B cell (primary cell): ENCODE measurements at places on chromosomes 2 and 18. TPM values are rescaled to one million over a fixed set of nuclear protein-coding genes. Genes with fewer than 3 reads are reported as not detected.

Gene CPLX4
- total RNA-seq: not detected in 2 replicates

GRCh38 chr2:241689306-241689705, 2.7 kb upstream of the DTYMK start:
- H3K27me3 ChIP-seq: no peaks in the 10 kb centered on the region
- DNase-seq: no peak
- H3K4me3 ChIP-seq: no peak overlapping the region
- H3K36me3 ChIP-seq: peaks cover 7% of the 10 kb centered on the region
- H3K27ac ChIP-seq: no peak overlapping the region
- peaks cover 8% of the 10 kb centered on the region for H3K4me1 ChIP-seq

GRCh38 chr18:4839639-4840038, 357.4 kb downstream of the AKAIN1 start:
- no peak overlapping the region for H3K27ac ChIP-seq
- H3K4me3 ChIP-seq: no peak overlapping the region
- no peaks in the 10 kb centered on the region for H3K27me3 ChIP-seq
- H3K36me3 ChIP-seq: no peaks in the 10 kb centered on the region
- no peaks in the 10 kb centered on the region for H3K4me1 ChIP-seq
- DNase-seq: no peak

DNA sequence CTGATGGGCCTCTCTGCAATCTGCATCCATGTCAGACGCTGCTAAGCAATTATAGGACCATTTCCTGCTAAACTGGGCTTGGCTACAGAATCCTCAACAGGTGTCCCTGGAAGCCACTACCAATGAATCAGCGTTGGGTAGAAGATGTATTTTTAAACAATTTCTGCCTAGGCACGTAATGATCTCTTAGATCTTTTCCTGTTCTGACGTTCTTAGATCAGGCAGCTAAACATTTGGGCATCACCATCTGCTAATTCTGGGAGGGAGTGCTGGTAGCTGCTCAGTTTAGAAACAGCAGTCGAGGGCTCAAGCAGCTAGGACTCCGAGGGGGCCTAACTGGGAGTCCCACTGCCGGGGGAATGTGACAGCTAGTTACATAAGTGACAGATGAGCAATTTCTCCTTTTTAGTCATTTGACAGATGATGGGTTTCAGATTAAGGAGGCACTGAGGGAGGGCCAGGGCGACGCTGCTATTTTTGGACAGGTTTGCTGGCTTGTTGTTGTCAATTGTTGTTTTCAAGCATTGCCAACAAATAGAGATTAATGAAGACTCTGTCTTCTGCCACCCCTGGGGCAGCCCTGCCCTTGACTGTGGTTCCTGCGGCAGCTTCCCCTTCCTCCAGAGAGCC, 92.7 kb downstream of the MRO start:
- H3K4me3 ChIP-seq: no peak overlapping the region
- H3K36me3 ChIP-seq: no peaks in the 10 kb centered on the region
- DNase-seq: no peak
- H3K27ac ChIP-seq: no peak overlapping the region
- H3K27me3 ChIP-seq: peaks cover 5% of the 10 kb centered on the region

DNA sequence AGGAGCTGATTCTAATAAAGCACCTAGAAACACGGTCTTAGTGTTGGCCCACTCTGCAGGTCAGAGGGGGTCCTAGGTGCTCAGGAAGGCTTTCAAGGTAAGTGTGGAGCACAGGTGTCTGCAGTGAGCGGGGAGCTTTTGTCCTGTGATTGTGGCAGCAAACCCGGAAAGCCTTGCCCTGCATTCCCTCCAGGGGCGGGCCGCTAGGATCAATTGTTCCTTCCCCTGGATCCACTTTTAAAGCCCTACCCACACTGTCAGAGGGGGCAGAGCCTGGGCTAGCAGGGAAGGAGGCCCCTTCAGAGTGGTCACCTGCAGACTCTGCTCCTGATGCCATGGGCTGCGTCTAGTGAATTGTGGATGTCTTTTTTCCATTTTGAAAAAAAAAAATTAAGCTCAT, 176.0 kb downstream of the CTIF start:
- DNase-seq: no peak
- H3K36me3 ChIP-seq: no peaks in the 10 kb centered on the region
- H3K4me3 ChIP-seq: no peak overlapping the region
- H3K27me3 ChIP-seq: no peaks in the 10 kb centered on the region
- peaks cover 10% of the 10 kb centered on the region for H3K4me1 ChIP-seq

Gene CFAP53
- total RNA-seq: 0.75 and 0.79 TPM in 2 replicates

Gene SLC19A3
- total RNA-seq: not detected in 2 replicates

DNA sequence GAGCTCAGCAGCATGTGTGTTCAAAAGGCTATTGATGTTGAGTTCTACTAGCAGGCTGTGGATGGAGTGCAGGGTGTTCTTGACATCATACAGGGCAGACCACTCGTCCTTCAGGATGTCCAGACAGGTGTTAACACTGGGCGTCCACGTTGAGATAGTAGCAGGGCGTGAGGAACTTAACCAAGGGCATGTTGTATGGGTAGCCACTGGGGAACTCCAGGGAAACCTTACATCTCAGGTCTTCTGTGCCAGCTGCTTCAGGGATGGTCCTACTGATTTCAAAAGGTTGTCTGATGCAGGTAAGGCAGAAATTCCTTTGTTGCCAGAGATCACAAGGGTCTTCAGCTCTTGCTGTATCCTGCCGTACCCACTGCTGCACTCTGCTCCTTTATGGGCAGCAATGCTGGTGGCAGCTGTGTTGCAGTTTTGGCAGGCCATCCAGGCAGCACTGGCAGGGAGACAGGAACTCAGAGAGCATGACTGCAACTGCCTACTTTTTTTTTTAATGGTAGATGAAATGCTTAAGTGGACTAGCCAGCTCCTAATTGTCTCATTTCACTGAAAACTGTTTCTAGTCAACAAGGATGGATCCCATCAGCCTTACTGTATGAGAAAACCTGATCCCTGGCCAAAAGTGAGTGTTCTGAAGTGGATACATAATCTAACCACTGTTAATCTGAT, 32.4 kb upstream of the RBBP8 start:
- H3K4me1 ChIP-seq: no peaks in the 10 kb centered on the region
- H3K36me3 ChIP-seq: no peaks in the 10 kb centered on the region
- DNase-seq: no peak
- H3K27me3 ChIP-seq: no peaks in the 10 kb centered on the region
- no peak overlapping the region for H3K27ac ChIP-seq

- no peaks in the 10 kb centered on the region for H3K4me1 ChIP-seq
- no peaks in the 10 kb centered on the region for H3K36me3 ChIP-seq
- no peak for DNase-seq
- no peaks in the 10 kb centered on the region for H3K27me3 ChIP-seq
Measured at GRCh38 chr18:45658756-45659155, 43.5 kb downstream of the SLC14A2 start.

- H3K4me1 ChIP-seq: peaks cover 18% of the 10 kb centered on the region
- no peaks in the 10 kb centered on the region for H3K36me3 ChIP-seq
- H3K27me3 ChIP-seq: no peaks in the 10 kb centered on the region
- H3K27ac ChIP-seq: no peak overlapping the region
- no peak overlapping the region for H3K4me3 ChIP-seq
- DNase-seq: no peak
Measured at GRCh38 chr18:3727274-3727673, 277.3 kb downstream of the TGIF1 start.

GRCh38 chr2:190634381-190634780, 14.5 kb upstream of the NAB1 start:
- DNase-seq: no peak
- no peaks in the 10 kb centered on the region for H3K27me3 ChIP-seq
- H3K4me1 ChIP-seq: peaks cover 5% of the 10 kb centered on the region
- H3K4me3 ChIP-seq: no peak overlapping the region
- H3K36me3 ChIP-seq: no peaks in the 10 kb centered on the region
- H3K27ac ChIP-seq: no peak overlapping the region

DNA sequence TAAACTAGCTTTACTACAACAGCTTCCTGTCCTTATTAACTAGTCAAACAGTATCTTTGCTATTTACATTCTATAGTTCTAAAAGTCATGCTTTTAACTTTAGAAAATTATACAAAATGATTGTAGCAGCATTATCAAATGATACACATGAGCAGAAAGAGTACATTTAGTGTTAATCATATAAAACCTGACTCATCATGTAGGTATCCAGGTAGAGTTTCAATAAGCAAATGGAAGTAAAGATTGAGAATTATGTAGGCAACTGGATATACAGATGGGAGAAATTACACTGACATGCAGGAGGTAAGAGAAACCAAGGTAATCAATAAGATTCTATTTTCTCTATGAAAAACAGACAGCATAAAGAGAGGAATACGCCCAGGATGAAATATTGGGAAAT, 33.8 kb downstream of the TRIP12 start:
- peaks cover 5% of the 10 kb centered on the region for H3K36me3 ChIP-seq
- peaks cover 4% of the 10 kb centered on the region for H3K4me1 ChIP-seq
- H3K27me3 ChIP-seq: no peaks in the 10 kb centered on the region

GRCh38 chr2:157174321-157174720, 83.2 kb upstream of the GALNT5 start:
- no peak overlapping the region for H3K4me3 ChIP-seq
- H3K27ac ChIP-seq: no peak overlapping the region
- H3K27me3 ChIP-seq: no peaks in the 10 kb centered on the region
- H3K36me3 ChIP-seq: no peaks in the 10 kb centered on the region
